ENCODE measurements at places on chromosomes 16 and 17.

DNA sequence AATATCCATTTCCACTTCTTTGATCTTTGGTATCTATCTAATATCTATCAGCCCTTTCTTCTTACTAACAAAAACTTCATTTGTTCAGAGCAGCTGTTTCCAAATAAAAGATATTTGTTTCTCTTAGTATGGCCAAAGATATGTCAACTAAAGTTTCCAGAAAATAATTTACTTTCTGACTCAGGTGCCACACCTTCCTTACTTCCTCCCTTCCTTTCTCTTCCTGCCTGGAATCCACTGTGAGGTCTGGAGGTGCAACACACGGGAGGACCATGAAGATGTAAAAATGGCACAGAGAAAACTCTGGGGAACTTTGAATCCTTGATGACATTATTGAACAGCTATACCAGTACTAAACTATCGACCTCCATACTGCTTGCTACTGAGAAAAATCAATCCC, 14.0 kb downstream of the MED13 start:
- no peak for DNase-seq

DNA sequence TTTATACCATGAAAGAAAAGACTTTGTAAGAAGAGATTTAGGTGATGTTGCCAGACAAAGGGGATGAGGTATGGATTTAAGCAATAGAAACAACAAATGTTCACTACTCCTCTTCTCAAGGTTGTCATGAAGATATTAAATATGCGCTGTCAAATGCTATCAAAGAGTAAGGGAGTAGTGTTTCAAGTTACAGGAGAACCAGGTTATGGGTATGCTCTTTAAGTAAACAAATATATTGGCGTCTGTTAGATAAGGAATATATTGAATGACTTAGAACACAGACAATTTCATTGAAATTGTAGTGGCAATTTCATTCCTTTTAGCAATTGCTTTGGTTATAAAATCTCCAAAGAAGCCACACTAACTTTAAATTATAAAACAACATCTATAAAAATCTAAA, 229.0 kb downstream of the FTO start:
- no peak for DNase-seq

GRCh38 chr17:57639381-57639780, 105.7 kb downstream of the CCDC182 start:
- DNase-seq, result no peak

- DNase-seq, result peak; percentile 86
Observed at GRCh38 chr17:43905985-43906852, 1.1 kb downstream of the MPP2 start.

- no peak for DNase-seq
Observed at GRCh38 chr16:5874899-5875298, 777.3 kb upstream of the EEF2KMT start.

GRCh38 chr17:45230410-45230786, 8.7 kb downstream of the FMNL1 start:
- no peak for DNase-seq

GRCh38 chr17:19318611-19319010, 43.9 kb downstream of the B9D1 start:
- DNase-seq, result no peak

DNA sequence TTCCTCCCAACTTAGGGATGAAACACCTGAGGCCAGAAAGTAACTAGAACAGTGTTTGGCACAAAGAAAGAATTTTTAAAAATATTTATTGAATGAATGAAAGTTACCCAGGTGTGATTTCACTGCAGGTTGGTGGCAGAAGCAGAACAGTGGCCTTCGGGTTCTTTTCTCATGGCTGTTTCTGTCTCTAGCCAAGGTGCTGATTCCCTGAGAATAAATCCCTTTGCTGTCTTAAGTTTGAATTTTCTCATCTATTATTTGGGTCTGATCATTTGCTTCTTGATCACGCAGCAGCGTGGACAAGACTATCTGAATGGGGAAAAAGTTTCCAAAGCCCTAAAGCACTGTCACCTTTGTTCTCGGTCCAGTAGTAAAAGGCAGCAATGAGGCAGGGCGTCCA, 73.1 kb upstream of the KIFC3 start:
- DNase-seq, result no peak

DNA sequence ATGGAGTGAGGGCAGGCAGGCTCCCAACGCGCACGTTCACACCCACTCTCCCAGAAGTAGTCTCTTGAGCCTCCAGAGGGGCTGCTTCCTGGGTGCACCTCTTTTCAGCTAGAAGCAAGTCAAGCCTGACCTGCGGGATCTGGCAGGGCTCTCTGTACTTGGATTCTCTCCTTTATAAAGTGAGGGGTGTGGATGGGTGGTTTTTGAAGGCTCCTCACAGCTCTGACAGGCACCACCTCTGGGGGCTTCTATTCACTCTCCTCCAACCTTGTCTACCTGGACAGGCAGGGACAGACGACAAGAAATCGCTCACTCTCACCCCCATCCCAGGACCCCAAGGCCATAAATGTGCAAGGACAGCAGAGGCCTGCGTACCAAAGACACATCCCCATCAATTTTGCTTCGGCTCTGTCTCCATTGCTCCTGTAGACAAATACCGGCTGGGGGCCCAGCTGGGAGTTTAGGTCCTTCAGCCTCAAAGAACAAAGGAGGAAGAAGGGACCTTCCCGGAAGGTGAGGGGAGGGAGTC, 814 bp upstream of the DYNLL2 start:
- peak; percentile 37 for DNase-seq
